H54 (cell line): ENCODE measurements at places on chromosomes 13 and 19.

DNA sequence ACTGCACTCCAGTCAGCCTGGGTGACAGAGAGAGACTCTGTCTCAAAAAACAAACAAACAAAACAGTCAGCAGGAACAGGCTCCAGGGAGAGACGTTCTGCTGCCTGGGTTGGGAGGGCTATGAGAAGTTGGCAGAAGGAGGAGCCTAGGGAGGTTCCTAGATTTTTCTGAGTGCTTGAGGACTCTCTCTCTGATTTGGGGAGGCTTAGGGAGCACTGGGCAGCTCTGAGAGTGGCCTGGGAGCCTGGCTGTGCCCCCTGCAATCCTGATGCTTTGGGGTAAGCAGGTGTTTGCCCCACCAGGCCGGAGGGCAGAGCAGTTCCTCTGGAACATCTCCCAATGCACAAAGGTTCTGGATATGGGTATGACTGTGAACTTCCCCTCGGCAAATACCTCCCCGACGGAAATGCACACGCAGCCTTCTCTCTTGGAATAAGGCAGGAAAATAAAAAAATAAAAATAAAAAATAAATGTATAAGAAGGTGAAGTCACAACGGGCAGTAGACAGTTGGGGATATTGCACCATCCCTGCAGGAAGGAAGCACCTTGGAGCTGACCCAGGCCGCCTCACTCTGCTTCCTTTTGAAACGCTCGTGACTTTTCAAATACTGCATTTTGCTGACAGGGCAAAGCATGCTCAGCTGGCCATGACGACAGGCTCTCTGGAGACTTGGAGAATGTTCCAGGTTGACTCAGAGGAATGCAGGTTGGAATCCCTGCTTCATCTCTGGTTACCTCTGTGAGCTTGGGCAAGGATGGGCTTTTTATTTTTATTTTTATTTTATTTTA, 26.5 kb upstream of the HOMER3 start:
- no peak for DNase-seq

DNA sequence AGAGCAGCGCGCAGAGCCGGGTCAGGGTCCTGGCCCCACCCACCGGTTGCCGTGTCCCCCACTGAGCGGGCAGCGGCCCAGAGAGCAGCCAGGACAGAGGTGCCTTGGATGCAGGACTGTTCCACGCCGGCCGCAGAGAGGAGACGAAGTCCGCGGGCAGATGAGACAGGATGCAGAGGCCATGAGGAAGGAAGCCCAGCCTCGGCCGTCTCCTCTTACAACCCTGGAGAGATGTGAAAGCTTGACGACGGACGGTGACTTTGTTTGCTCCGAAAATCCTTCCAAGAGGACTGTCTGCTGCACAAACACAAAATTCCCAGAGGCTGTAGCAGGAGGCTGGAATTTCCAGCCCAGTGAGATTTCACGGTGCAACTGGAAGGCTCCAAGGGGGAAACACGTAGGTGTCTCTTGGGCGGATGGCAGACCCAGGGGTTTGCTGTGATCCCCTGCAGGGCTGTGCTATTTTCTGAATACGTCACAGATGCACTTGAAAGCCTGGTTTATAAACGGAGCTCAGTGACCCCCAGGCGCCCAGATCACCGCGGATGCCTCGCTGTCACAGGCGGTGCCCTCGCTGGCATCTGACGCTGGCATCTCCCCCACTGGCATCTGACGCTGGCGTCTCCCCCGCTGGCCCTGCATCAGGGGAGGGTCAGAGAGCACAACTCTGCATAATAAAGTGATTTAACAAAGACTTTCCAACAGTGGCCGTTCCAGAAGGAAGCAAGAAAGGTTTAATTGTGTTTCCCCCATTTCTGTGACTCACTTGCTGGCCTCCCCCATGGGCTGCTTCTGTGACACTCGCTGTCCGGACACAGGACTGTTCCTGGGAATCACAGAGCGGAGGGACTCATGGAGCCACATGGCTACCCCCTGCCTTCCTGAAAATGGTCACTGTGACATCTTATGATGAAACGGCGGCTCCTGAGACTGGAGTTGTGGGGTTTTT, 62.0 kb upstream of the C13orf46 start:
- no peak for DNase-seq

DNA sequence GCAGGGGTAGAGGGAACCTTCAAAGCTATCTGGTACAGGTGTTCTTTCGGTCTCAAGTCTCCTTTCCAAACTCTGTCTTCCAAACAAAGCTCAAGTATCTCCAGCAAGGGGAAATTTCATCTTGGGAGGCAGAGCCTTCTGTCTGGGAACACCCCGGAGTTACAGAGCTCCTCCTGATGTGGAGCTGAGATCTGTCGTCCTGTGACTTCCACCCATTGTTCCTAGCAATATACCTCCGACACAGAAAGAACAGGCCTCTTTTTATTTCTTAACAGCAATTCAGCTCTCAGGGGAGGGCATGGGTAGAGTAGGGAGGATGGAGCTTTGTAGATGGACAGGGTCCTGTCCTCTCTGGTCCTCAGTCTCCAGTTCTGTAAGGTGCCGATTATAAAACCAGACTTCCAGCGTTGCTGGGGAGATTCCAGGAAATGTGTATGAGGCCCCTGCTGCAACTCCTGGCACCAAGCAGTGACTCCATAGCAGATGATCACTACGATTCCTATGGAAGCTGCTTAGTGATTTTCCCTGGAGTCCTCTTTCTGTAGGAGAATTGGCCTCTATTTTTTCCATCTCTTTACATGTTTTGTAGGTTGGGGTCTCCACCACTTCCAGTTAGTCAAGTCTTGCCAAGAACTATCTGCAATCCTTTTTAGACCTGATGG, 56.0 kb upstream of the ARGLU1 start:
- no peak for DNase-seq

- no peak for DNase-seq
Measured at GRCh38 chr19:18453269-18454024, 15.5 kb upstream of the ISYNA1 start.

DNA sequence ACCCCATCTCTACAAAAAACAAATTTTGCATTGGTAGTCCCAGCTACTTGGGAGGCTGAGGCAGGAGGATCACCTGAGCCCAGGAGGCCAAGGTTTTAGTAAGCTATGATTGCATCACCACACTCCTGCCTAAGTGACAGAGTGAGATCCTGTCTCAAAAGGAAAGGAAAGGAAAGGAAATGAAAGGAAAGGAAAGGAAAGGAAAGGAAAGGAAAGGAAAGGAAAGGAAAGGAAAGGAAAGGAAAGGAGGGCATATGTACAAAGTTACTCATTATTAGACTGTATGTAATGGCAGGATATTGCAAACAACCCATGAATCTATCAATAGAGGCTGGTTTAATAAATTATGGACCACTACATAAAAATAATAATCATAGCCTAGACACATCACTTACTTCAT, 40.8 kb upstream of the CACNA1A start:
- no peak for DNase-seq

DNA sequence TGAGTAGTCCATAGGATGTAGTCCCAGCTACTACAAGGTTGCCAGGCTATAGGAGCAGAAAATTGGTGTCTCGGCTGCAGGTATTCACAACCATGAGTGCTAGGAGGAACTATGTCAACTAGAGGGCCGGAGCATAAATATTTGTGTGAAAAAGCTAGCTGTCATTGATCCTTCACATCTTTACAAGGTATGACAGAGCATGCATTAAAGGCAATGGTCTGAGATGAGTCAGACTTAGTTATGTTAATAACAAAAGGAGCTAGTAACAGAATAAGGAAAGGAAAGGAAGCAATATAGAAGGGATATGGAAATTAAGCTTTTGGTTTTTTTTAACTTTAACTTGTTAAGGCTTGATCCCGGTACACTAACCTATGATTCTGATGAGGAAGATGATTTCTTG, 40.9 kb upstream of the PSG9 start:
- no peak for DNase-seq

DNA sequence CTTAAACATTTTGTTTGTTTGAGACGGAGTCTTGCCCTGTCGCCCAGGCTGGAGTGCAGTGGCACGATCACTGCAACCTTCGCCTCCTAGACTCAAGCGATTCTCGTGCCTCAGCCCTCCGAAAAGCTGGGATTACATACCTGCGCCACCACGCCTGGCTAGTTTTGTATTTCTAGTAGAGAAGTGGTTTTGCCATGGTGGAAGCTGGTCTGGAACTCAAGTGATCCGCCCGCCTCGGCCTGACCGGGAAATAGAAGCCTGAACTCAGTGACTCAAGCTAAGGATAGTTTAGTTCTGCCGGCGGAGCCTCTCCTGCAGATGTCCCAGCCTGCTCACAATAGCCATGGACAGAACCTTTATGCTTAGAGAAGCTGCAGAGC, 53.0 kb upstream of the ZNF254 start:
- peak; percentile 11 for DNase-seq

- DNase-seq: no peak
Measured at GRCh38 chr19:44671400-44671799, at the start of gene CEACAM19. Gene CEACAM19 (plus strand): TSS chr19:44671482. CDS start chr19:44671932, 450 bp downstream.

DNA sequence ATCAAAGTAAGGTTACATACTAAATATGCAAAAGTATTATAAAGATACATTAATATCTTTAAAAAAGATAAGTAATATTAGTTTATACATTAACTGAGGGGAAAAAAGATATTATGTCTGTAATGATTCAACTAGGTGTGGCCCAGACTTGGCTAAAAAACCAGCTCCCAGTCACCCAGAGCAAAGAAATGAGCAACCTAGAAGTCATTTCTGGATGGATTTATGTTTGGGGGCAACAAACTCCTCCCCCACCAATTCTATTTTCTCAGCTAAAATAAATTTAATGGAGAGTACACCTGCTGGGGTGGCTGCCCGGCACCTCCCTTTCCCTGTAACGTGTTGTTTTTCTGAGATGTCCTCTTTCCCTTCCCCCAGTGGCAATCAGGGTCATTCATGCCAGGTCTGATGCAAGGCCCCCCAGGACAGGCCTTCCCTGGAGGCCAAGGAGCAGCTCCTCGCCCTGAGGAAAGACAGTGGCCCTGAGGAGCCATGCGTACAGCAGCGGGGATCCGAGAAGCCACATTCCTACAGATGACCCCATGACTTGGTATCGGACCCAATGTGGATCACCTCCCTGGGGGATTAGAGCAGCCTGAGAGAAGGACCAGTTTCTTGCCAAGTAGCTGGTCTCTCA, 78.6 kb upstream of the DOCK9 start:
- DNase-seq: no peak

DNA sequence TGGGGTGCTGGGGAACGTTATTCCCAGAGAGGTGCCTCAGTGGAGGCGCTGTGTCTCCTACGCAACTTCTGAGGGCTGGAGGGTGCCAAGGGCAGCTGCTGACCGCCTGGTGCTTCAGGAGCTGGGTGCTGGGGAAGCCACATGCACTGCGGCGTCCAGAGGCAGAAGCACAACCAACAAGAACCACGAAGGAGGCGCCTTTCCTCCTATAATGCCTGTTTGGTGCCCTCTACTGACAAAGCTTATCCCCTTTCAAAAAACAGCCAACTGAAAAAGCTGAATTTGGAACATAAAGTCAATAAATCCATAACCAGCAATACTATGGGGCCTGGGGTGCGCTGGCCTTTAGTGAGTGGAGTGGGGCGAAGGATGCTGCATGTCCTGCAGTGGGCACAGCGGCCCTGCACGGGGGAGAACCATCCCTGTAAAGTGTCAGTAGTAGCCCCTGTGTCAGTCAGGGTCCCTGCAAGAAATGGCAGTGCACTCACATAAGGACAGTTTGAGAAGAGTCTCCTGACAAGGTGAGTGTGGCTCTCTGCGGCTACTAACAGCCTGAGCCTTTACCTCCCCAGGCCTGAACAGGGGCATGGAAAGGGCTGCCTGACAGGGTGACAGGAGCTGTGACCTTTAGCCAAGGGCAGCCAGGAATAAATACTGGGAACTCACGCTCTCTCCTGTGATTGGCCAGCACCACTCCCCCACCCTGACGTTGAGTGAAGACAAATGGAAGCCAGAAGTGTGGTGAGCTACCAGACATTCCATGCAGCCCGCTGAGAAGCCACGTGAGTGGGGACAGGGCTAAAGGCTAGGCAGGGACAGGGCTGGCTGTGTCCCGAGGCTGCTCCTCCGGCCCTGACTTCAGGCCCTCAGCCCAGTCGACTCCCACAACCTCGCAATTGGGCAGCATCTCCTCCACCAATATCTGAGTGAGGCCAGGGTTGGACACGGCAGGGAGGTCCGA, 4.5 kb upstream of the B3GNT8 start:
- DNase-seq: no peak

DNA sequence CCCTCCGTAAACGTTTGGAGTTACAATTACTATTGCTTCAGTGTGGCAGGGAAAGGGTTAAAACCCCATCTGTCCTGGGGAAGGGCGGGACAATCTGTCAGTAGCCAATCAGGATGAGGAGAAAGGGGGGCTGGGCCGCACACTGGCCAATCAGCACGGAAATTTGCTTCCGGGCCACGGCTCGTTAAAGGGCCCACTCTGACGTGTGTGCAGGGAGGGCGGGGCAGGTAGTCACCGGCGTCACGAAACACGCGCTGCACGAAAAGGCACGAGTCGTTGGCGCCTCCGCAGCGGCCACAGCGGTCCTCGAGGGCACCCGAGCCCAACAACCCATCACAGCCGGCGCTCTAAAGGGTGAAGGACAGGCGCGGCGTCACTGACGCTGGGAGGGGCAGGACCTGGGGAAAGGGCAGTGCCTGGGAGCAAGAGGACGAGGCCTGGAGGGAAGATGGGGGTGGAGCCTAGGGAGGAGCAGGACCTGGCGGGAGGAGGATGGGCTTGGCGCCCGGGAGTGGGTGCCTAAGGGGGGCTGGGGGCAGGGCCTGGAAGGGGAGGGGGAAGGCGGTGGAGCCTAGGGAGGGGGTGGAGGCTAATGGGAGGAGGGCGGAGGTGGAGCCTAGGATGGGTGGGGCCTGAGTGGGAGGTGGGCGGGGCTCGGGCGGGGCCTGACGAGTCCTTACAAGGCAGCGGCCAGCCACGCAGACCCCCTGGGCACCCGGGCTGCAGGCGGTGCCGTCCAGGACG, 4.9 kb downstream of the ADAMTSL5 start:
- peak; percentile 97 for DNase-seq
